Activated CD4-positive, alpha-beta T cell treated with anti-CD3 and anti-CD28 coated beads, Interleukin-2, amount 50 U/mL, for 48 hours (primary cell): ENCODE measurements at places on chromosomes 2 and 18.

DNA sequence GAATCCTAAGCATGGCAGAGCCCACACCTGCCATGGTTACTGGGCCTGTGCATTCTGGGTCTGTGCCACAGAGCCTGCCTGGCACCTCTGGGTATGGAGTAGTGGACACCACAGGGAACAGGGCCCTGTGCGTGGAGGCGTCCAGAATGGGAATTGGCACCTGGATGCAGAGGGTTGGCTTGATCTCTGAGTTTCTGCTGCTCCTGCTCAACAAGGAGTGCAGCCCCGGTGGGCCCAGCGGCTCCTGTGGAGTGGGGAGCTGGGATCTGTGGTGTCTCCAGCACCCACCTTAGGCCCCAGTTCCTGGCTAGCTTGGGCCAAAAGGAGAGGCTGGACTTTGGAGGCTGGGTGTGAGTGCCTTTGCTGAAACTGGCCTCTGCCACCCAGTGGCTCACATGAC, 7.9 kb upstream of the ANKRD62 start:
- DNase-seq = no peak

DNA sequence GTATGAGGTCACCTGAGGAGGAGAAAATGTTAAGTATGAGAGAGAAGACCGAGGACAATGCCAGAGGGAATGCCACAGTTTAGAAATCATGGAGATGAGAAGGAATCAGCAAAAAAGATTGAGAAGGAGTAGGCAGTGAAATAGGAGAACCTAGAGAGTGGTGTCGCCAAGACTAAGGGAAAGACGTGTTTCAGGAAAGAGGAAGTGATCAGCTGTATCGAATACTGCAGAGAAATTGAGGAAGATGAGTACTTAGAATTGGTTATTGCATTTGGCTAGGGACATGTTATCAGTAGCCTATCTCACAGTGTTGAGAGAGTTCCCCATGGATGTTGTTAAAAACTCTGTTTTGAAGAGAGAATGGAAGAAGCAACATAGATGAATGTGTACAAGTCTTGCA, 112.3 kb downstream of the GALNT1 start:
- DNase-seq = no peak

- no peak for DNase-seq
Measured at GRCh38 chr2:53750041-53750768, 17.4 kb upstream of the CHAC2 start.

- peak; percentile 71 for DNase-seq
Measured at GRCh38 chr2:30267161-30267975, 36.0 kb downstream of the LBH start.

- no peak for DNase-seq
Measured at GRCh38 chr2:128494307-128494639, 175.6 kb upstream of the HS6ST1 start.
